T-helper 17 cell (primary cell): ENCODE measurements at places on chromosomes 16 and 17.
A peak's percentile ranks its signal among the peaks of the same experiment; 100 is the strongest.

GRCh38 chr17:82225368-82226029, 3.3 kb upstream of the SLC16A3 start:
- DNase-seq: no peak

GRCh38 chr17:45431531-45432404, 902 bp downstream of the ARHGAP27 start:
- DNase-seq: peak; percentile 51

DNA sequence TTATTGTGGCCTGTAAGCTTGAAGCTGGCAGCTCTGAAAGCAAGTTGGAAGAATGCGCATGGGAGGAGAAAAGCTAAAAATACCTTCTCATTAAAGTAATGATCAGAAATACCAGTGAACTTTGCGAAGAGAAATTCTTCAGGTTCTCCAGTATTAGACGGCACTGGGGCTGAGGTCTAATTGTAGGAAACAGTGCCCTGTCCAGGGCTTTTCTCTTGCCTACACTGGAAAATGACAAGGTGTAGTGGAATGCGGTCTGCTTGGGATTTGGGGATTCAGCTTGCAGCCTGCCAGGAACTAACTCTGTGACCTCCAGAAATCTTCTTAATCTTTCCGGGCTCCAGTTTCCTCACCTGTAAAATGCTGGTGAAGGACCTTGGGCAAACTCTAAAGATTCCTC, 53.3 kb upstream of the KCNJ16 start:
- no peak for DNase-seq

DNA sequence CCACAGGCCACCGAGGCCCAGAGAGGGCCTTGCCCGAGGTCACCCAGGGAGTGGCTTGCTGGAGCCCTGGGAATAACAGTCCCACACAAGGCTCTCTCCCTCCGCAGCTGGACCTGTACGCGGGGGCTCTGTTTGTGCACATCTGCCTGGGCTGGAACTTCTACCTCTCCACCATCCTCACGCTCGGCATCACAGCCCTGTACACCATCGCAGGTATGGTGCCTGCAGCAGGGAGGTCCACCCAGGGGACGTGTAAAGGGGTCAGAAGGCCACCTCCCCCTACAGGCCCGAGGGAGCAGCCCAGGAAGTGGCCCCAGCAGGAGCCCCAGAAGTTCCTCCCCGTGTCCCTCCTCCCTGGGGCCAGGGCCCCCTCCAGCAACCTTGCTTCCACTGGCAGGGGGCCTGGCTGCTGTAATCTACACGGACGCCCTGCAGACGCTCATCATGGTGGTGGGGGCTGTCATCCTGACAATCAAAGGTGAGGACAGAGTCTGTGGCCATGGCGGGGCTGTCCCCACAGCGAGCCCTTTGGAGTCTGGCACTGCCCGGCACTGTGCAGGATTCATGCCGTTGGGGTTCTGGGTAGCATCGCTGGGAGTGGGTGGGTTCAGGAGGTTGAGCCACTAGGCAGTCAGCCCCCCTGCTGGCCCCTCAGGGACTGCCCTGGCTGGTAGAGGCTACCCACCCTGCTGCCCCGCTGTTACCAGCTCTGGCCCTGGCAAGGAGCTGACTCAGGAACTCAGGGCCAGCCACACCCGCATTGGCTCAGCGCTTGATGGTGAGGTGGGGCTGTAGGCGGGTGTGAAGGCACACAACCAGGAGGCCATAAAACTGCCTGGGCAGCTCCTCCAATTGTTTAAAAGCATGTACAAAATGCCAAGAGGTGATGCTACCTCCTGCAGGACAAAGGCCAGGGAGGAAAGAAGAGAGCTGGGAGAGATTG, 17.3 kb downstream of the SLC5A10 start:
- no peak for DNase-seq

DNA sequence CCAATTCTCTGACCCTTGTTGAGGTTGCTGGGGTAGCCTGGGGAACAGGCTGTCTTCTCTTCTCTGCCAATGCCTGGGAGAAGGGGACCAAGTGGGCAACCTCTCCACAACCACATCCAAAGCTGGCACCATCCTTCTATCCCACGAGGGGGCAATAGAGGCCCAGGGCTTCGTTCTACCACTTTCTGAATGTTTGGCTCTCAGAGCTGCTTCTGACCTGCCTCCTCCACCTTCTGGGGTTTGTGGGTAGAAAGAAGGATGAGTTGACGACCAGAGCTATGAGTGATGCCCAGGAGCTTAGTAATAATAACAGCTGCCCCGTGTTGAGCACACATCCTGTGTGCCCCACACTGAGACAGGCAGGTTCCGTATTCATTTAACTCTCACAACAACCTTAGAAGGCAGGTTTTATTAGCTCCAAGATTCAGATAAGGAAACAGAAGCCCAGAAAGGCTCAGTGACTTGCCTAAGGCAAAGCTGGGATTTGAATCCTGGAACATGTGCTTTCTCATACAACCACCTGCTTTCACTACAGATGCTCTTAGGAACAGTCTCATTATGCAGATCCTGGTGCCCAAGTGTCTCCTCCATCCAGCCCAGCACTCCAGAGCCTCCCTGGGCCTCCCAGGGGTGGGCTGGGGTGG, 11.1 kb downstream of the TSPOAP1 start:
- DNase-seq: peak; percentile 63

DNA sequence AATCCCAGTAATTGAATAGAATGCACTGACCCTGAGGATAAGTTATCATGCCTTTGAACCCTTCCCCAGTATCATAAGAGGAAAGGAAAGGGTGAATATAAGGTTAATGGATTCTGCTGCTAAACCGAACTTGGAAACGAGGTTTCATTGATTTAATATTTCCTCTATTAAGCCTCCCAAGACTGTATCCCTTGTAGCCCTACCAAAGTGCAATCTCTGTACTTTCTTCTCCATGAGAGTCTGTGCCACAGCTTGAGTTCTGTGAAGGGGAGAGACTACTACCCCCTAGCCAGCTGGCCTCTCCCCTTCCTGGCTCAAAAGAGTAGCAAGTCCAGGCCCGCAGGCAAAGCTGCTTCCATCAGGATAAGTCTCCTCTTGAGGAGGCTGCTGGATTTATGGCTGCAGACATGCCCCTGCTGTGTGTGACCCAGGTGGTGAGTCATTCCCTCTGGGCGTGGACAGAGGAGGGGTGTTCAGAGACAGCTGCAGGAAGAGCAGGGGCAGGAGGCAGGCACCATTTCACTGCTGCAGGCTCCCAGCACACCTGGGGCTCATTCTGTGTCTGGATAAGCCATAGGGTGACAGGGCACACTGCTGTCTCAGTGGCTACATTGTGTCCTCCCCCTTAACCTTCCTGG, 58.4 kb downstream of the TOM1L2 start:
- DNase-seq: no peak

DNA sequence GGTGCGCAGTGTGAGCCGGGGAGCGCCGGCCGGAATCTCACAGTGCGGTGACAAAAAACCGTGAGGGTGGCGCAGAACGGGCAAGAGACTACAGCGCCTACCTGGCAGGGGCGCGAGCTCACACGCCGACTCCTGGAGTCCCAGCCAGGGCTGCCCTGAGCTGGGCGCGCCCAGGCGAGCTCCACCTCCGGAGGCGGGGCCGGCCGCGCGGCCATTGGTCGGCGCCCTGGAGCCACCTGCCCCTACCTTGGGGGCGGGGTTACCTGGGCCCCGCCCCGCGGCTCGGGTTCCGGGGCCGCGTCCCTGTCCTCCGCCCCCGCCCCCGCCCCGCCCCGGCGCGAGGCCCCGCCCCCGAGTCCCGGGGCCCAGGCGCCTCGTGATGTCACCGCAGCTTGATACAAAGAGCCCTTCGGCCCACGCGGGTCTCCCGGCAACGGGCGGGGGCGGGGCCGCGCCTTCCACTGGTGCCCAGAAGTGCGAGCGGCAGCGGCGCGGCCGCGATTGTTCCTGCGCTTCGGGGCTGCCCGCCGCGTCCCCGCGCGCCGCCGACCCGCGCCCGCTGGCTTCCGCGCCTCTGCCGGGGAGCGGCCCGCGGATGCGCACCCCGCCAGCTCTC, 96.3 kb downstream of the RAB11FIP4 start:
- DNase-seq: peak; percentile 99

GRCh38 chr17:30788918-30789317, 35.6 kb downstream of the CRLF3 start:
- DNase-seq: no peak

- peak; percentile 65 for DNase-seq
These were observed 313 bp downstream of the UBTF start for GRCh38 chr17:44219108-44219615.

DNA sequence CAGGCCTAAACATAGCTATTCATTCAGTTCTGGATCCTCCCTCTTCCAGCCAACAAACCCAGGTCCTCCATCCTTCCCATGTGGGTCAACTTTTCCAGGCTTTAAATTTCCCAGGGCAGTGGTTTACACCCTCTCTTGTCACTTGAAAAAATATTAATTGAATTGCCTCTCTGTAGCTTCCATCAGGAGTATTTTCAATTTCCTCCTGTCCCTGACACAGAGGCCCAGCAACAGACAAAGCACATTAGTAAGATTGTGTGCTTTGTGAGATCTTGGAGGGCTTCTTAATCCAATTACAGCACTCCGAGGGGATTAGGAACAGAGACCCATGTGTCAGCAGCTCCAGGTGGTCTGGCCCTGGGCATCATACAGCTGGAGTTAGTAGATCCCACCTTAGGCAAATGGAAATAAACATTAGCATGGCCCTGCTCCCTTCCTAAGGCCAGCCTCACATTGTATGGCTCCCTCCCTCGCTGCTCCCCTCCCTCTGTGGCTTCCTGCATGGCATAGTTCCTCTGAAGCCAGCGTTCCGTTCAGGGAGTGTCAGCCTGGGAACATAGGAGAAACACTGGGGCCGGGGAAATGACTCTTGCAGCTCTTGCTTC, 132.7 kb upstream of the HSBP1 start:
- DNase-seq: no peak

- no peak for DNase-seq
These were observed 1.1 kb downstream of the DHRS11 start for GRCh38 chr17:36592716-36593321.

DNA sequence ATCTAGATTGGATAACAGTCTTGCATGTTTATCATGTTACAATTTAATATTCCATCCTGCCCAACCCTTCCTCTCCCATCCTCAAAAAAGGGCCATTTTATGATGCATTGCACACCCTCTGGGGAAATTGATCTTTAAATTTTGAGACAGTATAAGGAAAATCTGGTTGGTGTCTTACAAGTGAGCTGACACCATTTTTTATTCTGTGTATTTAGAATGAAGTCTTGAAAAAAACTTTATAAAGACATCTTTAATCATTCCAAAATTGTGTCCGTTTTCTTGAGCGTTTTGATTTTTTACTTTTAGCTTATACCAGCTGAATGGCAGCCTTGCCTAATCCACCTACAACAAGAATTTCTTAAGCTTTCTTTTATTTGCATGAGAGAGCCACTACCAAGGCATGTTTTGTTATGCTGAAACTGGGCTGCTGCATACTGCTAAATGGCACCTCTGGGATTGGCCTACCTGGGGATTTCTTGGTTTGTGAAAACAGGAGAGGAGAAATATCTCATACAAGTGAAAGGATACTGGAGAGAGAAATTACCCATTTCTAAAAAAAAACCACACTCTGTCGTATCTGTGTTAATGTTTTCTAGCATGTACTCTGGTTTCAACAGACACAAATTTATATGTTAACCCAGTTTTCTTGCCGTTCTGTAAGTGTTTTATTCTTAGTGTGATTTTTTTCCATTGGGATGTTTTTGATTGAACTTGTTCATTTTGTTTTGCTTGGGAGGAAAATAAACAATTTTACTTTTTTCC, 52.2 kb downstream of the TUBD1 start:
- no peak for DNase-seq

DNA sequence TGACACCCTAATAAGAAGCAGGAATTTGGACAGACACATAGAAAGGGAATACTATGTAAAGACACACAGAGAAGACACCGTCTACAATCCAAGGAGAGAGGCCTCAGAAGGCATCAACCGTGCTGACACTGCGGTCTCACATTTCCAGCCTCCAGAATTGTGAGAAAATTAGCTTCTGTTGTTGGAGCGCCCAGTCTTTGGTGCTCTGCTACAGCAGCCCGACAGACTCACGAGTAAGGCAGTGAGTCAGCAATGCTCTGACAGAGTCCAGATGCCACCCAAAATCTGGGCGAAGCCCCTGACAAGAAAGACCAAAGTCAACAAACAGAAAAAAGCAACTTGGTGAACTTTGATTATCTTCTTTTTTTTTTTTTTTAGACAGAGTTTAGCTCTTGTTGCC, 32.5 kb upstream of the RAI1 start:
- DNase-seq: no peak

GRCh38 chr17:33751702-33752065, 458.6 kb upstream of the ASIC2 start:
- no peak for DNase-seq

GRCh38 chr17:7016886-7017826, 4.7 kb downstream of the RNASEK start:
- DNase-seq: no peak

GRCh38 chr17:7205561-7205960, 14.1 kb downstream of the DLG4 start:
- no peak for DNase-seq

DNA sequence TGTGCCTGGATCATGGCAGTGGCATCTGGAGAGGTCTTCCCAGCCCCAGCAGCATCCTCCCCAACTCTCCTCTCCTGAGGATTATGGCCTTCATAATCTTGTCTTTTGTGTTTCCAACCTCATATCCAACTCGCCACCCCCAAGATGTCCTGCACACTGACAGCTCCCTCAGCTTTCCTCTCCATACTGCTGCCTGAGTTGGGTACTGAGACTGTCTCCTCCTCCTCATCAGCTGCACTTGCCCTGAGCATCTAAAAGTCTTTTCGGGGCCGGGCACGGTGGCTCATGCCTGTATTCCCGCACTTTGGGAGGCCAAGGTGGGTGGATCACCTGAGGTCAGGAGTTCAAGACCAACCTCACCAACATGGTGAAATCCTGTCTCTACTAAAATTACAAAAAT, 2.0 kb downstream of the CD300LB start:
- DNase-seq: no peak

GRCh38 chr17:17354560-17355349, 51.6 kb downstream of the NT5M start:
- DNase-seq: peak; percentile 58

GRCh38 chr16:74183601-74184360, 112.8 kb upstream of the PSMD7 start:
- no peak for DNase-seq

DNA sequence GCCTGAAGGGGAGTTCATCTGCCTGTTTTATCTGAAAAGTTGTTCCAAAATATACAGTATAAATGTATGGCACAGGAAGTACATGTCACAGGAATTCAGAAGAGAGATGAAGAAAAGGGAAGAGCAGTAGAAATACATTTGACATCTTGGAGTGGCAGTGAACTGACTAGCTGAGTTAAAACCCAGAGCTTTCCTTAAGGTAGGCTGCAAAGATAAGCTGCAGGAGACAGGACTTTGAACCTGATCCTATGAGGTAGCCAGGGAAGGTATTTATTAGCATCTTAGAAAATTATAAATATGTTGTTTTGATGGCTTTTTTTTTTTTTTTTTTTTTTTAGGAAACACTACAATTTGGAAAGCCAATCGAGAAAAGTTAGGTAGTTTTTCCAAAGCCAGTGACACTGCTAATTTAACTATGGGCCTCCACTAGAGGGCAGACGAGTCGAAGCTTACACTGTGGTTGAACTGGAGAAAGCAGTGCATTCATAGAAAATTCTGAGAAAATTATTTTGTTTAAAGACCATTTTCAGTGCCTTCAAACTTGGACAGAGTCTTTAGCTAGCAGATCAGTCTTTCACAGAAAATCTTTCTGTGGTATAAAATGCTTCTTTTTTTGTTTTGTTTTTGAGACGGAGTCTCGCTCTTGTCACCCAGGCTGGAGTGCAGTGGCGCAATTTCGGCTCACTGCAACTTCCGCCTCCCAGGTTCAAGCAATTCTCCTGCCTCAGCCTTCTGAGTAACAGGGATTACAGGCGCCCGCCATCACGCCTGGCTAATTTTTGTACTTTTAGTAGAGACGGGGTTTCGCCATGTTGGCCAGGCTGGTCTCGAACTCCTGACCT, 122.3 kb downstream of the SSH2 start:
- peak; percentile 31 for DNase-seq
